ENCODE measurements at places on chromosomes 4 and X.

DNA sequence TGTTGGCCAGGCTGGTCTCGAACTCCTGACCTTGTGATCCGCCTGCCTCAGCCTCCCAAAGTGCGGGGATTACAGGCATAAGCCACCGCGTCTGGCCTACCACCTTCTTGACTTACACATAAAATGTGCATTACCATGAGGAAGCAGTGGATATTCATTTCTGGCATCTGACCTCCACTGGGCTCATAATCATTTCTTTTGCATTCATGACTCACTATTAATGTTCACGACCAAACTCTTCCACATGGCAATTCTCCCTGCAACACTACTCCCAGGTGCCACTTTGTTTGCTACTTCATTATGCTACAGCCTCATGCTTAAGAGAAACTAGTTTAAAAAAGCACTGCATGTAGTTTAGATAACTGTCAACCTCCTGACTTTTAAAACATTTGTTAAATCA is 22.7 kb downstream of the RASGEF1B start:
- DNase-seq: no peak

- no peak for DNase-seq
Observed at GRCh38 chr4:122119739-122120138, 32.4 kb upstream of the BLTP1 start.

DNA sequence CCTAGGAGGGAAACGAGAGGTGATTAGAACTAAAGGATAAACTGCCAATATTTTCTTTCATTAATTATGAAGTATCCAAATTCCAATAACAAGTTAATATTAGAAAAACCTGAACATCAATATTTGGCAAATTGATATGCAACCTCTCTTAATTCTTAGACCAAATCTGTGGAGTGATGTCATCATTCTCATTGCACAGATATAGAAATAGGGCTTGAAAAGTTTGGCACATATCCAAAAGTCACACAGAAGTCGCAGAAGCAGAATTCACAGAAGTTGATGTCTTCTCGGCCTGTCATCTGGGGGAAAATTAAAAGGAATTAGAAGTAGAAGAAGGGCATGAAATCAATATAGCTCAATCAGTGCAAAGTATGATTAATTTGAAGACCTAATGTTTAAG is 36.9 kb downstream of the ENPEP start:
- DNase-seq: no peak

GRCh38 chr4:38625508-38625907 is 38.5 kb upstream of the KLF3 start:
- DNase-seq: no peak

GRCh38 chr4:53744446-53745160 is 153.3 kb upstream of the LNX1 start:
- DNase-seq: no peak

DNA sequence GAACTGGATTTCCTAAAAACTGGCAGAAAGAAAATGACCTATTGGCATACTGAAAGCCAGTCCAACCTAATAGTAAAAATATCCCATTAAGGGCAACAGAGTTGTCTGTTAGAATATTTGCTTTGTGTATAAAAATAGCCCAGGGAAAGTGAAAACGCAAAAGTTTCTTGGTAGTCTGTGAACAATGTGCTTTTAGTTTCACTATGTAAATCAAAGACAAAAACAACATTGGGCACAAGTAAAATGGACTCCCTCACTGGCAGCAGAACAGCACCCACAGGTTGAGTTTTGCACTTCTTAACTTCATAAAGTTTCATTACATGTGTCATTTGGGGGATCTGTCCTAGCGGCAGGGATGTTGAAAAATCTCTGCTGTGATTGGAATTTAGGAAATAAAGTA is 4.3 kb upstream of the FGG start:
- DNase-seq: no peak

GRCh38 chr4:123577225-123577906 is 180.8 kb downstream of the SPRY1 start:
- DNase-seq: no peak

DNA sequence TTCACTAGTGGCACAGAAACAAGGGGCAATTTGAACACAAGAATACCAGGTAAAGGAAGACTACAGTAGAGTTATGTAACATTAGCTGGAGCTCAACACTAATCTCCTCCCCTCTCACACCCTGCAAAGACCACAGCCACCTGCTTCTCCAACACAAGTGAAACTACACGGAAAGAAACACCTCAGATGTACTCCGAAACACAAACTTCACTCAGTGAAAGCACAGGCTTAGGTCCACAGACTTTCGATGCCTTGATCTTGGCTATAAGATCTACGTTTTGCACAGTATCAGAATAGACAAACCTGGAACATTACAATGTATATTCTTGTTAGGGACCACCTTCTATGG is 7.6 kb downstream of the ACSL1 start:
- no peak for DNase-seq

DNA sequence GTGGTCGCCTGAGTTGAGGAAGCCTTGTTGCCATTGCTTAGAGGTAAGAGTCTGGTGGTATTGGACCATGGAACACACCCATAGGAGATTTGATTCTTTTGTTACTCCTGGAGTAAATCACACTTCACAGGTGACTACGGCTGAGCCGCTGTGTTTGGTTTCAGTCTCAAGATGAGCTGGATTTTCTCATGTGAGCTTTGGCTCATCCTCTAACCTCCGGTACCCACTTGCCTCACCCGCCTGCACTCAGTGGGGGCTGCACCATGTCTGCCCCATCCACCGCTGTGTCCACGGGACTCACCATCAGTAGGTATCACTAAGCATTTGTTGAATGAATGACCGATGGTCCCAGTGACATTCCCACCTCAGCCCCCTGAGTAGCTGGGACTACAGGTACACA is 52.7 kb downstream of the HTT-AS start:
- DNase-seq: no peak

- DNase-seq: no peak
Observed at GRCh38 chrX:25166546-25166945, 150.8 kb upstream of the ARX start.

GRCh38 chr4:95547715-95548471 is 880 bp downstream of the UNC5C start:
- no peak for DNase-seq

DNA sequence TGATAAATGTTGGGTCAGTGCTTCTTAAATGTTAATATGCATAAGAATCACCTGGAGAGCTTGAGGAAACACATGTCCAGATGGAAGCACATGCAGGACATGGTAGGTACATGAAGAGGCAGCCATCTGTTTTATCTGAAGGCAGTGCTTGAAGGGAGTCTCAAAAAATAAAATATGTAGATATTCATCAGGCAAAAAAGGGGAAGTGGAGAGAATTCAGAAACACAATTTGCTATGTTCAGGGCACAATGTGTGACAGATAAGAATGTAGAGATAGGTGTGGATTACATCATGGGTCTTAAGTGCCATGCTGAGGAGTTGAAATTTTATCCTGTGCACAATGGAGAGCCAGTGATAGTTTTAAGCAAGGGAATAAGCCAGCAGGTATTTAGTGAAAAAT is 59.6 kb upstream of the CASK start:
- no peak for DNase-seq

DNA sequence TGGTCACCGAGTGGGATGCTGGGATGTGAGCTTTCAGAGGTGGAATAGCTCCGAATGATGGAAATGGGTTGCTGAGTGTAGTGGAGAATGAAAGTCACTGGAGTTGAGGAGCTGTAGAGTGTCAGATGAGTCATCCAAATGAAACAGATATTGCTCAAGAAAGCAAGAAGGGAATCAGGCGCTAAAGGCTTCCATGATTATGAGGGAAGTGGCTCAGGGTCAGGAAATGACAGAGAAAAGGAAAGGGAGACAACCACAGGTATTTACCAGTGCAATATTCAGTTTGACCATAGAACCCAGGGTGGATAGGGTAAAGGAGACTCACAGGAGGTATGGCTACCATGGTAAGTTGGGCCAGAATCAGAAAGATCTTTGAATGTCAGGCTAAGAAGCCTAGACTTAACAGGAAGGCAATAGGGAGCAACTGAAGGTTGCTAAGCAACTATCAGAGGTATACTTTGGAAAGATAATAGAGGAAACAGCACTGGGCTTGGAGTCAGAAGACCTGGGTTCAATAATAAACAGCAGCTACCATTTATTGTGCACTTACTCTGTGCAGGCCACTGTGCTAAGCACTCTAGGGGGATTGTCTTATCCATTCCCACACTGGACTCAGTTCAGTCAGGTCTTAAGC is 11.7 kb downstream of the LAS1L start:
- DNase-seq: no peak

GRCh38 chrX:150205011-150205410 is 158.1 kb upstream of the MAMLD1 start:
- no peak for DNase-seq

DNA sequence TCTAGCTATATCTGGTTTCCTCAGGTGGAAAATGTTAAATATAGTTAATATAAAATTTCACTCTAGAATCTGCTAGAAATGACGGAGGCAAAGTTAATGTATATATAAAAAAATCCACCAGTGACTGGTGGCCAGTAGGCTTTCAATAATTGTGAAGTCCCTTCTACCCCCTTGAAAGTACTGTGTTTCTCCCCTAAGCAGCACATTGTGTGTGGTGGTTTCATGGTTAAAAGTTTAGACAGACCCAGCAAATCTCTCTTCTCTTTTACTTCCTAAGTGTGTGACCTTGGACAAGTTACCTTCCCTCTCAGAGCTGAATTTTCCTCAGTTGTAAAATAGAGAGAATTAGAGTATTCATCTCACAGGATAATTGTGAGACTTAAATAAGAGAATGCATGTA is 600 bp upstream of the HEPH start:
- no peak for DNase-seq

DNA sequence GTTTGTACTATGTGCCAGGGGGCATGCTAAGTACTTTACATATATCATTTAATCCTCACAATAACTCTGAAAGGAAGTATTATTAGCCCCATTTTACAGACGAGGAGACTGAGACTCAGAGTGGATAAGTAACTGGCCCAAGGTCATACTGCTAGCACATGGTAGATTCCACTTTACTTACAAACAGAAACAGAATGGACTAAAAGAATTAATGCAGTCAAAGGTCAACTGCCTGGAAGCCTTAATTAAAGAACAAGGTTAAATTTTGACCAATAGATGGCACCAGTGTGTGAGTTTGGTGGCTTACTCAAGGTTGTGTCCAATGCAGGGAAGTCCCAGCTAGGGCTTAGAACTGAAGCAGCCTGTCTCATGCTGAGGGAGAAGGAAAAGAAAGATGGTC is 4.7 kb downstream of the RIPPLY1 start:
- peak; percentile 1 for DNase-seq
